ENCODE measurements at places on chromosomes 4 and X.

DNA sequence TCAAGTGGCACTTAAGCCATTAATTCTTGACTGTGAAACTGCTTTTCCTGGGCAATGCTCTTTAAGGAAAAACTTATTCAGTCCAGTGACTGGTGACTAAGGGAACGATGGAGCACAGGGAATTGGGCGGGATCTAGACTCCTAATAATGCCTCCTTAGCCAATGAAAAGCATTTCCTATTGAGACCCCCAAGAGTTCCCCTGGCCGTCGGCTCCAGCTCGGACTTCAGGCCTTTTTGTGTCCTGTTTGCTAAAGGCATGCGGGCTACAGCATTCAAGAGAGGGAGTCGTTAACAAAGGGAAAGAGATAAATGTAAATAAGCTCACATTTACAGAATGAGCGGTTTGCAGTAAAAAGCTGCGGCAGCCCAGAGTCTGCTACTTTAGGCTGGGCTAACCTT lies at the start of gene LPAR4:
Gene LPAR4, plus strand, starts transcription at position 232 of the 400 bp plus-strand sequence. CDS start 7,150 bp downstream, outside the sequence.
- no peak for DNase-seq

DNA sequence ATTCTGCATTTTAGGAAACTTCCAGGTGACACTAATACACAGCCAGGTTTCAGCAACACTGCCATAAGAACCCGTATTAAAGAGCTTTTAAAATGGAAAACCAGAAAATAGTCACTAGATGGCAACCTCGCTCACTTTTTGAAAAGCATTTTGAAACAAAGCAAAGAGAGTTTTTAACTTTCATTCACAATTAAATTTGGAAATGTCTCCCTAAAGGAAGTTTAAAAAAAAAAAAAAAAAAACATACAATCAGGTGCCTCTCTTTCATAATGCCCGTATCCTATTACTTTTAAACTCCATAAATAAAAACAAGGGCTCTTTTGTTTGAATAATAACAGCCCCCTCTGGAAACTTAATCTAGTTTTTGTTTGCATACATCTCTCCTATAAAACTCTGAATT lies 20.3 kb downstream of the MEPE start:
- DNase-seq: peak; percentile 53

- DNase-seq: no peak
Measured at GRCh38 chr4:905485-906338, 26.4 kb downstream of the GAK start.

DNA sequence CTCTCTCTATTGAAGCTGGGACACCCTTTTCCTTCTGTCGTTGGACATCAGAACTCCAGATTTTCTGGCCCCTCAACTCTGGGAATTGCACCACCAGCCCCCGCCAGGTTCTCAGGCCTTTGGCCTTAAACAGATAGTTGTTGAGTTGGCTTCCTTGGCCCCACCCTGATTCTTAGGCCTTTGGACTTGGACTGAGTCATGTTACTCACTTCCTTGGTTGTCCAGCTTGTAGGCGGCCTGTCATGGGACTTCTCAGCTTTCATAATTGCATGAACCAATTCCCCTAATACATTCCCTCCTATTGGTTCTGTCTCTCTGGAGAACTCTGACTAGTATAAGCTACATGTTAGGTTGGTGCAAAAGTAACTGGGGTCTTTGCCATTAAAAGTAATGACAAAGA lies 195.7 kb downstream of the GPAT3 start:
- DNase-seq: no peak

- no peak for DNase-seq
Measured at GRCh38 chr4:54423066-54423465, 194.0 kb downstream of the PDGFRA start.

DNA sequence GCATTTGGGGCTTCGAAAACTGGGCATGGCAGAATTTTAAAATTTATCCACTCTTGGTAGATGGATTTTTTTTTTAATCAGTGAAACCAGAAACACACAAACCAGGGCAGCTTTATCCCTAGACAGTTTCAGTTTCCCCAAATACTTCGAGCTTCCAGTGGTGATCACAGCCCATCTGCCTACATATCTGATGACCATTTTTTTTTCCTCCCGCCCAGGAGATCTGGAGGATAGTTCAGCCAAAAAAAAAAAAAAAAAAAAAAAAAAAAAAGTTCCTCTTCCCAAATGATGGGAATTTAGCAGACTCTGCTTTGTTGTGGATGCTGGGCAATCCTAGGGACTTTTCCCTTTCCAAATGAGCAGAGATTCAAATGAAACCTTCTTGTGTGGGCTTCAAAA lies 1.0 kb upstream of the TBC1D9 start:
- DNase-seq: no peak
